ENCODE measurements at places on chromosomes 6 and 20.
A peak's percentile ranks its signal among the peaks of the same experiment; 100 is the strongest.

GRCh38 chr20:23434521-23435313 is 4.8 kb upstream of the CSTL1 start:
- no peak for DNase-seq

GRCh38 chr20:47296950-47297349 is 59.5 kb downstream of the ZMYND8 start:
- no peak for DNase-seq

DNA sequence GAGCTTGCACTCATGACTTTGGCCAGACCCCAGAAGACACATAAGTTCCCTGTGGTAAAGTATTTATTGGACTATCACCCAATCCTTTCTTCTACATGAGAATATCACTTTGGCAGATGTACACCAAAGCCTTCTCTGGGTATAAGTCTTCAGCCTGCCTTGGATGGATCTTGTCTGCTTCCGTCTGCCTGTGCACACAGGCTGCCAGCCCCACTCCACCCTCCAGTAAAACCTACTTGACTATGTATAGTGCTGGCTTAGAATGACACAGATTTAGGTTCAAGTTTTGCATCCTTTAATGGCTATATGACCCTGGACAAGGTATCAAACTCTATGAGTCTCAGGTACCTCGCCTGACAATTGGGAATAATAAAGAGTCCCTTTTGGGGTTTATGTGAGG is 63.4 kb downstream of the BACH2 start:
- DNase-seq = no peak

DNA sequence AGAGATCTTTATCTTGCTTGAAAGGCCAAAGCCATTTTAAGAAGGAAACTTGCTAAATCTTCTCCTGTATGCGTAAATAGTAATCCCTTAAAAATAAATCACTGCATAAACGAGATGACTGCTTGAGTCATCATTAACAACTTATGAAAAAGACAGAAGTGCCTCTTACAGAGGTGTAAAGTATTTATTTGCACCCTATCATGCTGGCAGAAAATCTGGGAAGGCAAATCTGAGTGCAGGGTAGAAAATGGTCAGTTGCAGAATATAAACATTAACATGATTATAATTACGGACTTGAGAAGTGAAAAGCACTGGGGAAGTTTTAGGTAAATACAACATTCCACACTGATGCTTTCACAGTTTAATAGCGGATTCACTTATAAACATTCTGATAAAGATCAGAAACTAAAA is 67.5 kb upstream of the FBXO30 start:
- no peak for DNase-seq

DNA sequence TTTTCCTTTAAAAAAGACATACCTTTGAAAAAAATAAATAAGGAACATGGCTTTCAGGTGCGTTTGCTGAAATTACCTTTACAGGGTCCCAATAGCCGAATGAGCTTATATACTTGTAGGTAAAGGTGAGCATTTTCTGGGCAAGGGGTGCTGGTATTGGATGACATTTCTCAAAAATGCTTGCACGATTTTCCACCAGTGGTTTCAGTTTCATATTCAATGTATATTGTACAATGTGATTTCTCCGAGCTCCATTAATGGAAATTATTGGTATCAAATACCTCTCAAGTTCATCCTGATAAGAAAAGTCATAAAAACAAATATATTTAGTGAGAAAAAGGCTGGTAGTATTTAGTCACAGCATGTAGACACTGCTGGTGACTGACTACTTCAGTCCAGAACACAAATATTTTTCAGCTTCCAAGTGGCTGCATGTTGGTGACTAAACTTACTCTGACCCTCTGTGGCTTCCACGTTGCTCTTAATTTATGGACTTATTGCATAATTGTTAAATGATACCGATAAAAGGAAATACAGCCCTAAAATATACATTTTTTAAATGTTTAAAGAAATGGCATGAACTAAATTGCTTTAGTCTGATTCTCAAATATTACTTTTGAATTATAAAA is 32.9 kb upstream of the ZBTB24 start:
- DNase-seq = no peak

GRCh38 chr20:22324505-22324904 is 259.9 kb downstream of the FOXA2 start:
- DNase-seq = no peak

DNA sequence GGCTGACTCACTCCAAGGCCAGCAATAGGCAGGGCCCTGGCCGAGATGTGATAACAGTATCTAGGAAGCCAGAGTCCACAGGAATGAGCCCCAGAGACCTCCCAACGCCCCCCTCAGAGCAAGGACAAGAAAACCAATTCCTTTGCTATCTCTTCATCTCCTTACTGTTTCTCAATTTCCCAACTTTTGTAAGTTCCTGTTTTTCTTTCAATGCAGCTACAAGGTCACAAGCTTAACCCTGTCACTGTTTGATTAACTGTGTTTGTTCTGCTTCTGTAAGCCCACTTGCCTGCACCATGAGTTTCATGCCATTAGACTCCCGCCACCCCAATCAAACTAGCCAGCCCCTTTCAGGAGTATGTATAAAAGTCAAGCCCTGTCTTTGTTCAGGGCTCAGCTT is 3.5 kb downstream of the FKBP1C start:
- no peak for DNase-seq

- DNase-seq = no peak
Observed at GRCh38 chr6:13423252-13423651, 64.1 kb downstream of the GFOD1 start.

- DNase-seq = no peak
Observed at GRCh38 chr20:53101992-53102760, 130.0 kb downstream of the TSHZ2 start.

GRCh38 chr6:97059473-97059872 is 134.9 kb downstream of the KLHL32 start:
- DNase-seq = no peak

- peak; percentile 50 for DNase-seq
Observed at GRCh38 chr20:62804627-62805154, at the start of gene OGFR. TSS of gene OGFR (plus strand) at chr20:62804835. CDS start at chr20:62804860, 25 bp downstream.
